ENCODE measurements at places on chromosomes 11 and 22.

GRCh38 chr11:121191818-121192217 is 90.8 kb downstream of the TECTA start:
- no peak for DNase-seq

- DNase-seq: no peak
Measured at GRCh38 chr22:42323971-42324370, 53.5 kb upstream of the TCF20 start.

GRCh38 chr22:37334859-37335805 is 52.8 kb downstream of the CYTH4 start:
- DNase-seq: no peak

GRCh38 chr11:115364896-115365295 is 139.3 kb downstream of the CADM1 start:
- DNase-seq: no peak

- DNase-seq: no peak
Measured at GRCh38 chr11:70424765-70425344, 26.5 kb downstream of the CTTN start.

GRCh38 chr11:111331711-111332479 is 33.5 kb downstream of the POU2AF3 start:
- no peak for DNase-seq

DNA sequence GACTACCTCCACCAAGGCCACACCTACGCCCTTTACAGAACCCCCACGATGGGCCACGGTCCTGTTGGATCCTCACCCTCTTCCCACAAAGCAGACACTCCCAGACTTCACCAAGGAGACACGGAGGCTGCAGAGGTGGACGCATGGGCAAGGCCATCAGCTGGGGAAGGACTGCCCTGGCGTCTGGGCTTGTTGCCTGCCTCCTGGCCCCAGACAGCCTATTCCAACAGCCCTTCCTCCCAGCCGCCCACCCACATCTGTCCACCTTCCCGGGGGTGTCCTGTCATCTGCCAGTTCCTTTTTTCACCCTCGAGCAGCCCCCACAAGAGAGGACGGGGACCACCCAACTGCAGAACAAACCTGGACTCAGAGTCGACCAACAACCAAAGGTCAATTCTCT is 28.9 kb upstream of the TH start:
- no peak for DNase-seq

DNA sequence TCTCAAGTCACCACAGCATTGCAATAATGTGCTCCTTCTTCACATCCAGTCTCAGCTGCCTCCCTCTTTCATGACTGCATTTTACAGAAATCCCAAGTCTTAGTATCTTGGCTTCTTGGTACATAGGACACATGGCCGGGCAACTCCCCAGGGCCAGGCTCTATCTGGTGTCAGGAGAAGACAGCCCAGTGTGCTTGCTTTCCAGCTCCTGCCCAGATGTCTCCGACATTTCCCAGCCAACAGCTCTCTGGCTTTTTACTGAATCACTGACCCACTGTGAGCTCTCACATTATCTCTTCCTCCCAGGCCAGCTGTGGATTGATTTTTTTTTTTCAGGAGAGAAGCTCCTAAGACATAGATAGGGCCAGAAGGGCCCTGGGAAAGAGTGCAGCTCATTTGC is 346.0 kb upstream of the C11orf87 start:
- DNase-seq: no peak

- DNase-seq: no peak
Measured at GRCh38 chr11:88438721-88439120, 101.2 kb upstream of the CTSC start.

DNA sequence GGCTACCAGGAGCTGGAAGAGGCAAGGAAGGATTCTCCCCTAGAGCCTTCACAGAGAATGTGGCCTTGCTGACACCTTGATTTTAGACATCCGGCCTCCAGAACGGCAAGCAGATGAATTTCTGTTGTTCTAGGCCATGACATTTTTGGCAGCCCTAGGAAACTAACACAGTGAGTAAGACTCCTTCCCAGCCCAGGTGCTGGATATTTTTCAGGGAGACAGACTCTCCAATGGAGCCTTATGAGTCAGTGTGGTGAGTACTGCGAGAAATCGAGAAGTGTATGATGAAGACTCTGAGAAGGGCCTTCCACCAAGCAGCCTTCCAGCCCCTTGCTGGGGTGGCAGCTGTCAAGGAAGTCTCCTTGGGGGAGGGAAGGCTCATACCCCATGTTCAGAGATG is 114.4 kb downstream of the OSBP2 start:
- DNase-seq: no peak

GRCh38 chr11:68382358-68382998 is 70.1 kb downstream of the LRP5 start:
- no peak for DNase-seq

DNA sequence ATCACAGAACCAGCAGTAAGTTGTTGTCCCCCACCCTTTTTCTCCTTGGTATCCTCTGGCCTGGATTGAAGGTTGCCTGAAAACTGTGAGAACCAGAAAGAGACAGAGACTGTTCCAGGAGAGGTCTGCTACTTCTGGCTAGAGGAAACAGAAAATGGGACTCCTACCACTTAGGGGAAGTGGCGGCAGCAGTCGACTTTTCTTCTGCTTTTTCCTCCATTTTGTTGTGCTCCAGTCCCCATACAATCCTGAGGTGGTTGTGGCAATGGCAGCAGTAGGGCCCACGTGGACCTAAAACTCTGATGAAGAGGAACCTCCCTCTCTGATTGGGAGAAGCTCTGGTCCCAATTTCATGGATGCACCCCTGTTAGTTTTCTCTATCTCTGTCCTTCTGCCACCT is 76.0 kb upstream of the SORL1 start:
- DNase-seq: no peak

DNA sequence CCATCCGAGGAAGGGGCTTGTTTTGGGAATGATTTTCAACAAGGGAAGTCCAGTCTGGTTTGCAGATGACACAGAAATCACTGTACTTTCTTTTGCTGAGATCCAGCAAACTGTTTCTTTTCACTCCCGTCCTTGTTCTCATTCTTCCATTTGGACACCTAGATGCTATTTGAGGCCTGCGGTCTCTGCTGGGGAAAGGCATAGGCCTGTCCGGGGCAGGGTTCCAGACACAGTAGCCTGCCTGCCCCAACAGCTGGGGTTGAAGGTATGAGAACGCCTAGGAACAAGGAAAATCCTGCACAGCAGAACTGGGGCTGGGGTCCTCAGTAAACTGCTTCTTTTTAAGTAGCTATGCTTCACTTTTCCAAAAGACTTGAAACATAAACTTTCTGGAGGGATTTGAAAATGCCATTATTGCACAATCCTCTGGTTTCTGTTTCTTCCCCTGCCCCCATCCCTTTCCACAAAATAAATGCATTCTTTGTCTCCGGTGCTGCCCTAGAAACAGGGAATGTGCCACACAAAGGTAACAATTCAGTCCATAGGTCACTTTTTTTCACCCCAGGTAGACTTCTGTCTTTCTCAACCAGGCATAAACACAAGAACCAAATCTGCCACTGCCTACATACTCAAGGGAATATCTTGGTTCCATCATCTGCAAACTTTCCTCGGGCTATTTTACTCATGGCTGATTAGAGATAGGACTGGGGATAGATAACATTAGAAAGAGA is 174.8 kb upstream of the MTMR2 start:
- no peak for DNase-seq

GRCh38 chr22:31144223-31144622 is 3.9 kb upstream of the PLA2G3 start:
- no peak for DNase-seq

DNA sequence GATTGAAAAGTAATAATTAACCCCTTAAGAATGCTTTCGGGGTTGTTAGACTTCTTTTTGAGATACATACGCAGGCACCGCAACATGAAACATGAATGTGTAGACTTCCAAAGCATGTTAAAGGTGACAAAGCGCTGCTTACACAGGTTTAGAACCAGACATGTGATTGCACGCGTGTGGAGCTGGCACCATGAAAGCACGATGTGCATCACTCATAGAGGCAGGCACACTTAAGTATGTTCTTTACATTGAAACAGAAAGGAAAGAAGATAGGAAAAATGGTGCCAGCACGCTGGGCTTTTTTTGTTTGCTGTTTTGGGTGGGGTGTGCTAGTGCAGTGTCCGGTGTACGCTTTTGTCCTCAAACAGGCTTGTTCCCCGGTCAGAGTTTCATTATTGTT is 83.6 kb upstream of the PPARA start:
- no peak for DNase-seq

DNA sequence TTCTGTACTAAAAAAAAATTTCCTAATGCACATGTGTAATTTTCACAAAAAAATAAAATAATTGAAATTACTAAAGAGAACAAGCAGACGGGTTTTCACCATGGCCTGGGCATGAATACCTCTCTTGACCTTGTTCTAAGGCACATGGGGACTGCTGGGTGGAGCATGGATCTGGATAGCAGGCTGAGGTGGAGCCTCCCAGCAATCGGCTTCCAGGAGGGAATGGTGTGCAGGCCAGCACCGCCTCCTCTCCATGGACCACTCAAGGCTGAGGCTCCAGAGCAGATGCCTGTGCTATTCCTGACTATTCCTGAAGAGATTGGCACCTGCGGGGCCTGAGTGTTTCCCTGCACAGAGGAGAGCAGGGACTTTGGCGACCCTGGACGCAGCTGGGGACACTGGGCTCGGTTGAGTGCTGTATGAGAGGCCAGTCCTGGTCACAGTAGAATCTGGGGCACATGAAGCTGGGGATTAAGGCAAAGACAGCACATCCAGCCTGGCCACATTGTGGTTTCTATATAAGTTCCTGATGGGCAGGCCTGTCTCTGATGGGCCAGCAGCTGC is 963.6 kb downstream of the BRD1 start:
- DNase-seq: no peak

- DNase-seq: no peak
Measured at GRCh38 chr11:15568440-15568839, 453.7 kb downstream of the INSC start.
